ENCODE measurements at places on chromosomes 3 and 15.
A peak's percentile ranks its signal among the peaks of the same experiment; 100 is the strongest.

DNA sequence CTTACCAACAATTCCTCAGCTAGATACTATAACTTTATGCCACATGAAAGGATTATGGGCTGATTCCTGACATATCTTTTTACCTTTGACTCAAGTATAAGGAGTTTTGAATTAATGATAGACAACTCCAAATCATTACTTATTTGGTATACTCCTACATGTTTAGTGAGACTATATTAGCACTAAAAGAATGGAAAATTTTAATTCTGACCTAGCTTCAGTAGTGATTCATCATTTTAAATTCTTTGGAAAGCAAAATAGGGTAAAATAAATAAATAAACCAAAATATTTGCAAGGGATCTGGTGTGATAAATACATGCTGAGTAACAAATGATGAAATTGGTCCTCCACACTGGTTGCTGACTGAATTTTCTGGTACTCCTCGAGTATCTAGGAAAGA is 42.3 kb upstream of the VGLL3 start:
- no peak for DNase-seq

- DNase-seq = no peak
Measured at GRCh38 chr3:64888165-64888564, 200.4 kb upstream of the ADAMTS9 start.

DNA sequence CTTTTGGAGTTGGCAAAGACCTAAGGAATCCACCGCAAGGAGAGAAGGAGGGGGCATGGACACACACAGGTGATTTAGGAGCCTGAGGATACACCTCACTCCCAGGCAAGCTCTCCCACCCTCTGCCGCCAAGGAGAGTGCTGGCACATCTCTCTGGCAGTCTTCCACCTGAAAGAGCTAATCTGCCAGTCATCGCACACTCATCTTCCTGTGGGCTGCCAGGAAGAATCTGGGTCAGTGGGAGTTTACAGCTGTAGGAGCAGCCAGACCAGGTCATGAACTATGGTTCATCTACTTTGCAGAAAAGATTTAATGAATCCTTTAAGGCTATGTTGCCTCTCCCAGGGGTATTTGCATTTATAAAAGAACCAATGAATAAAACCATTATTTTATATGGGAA is 170.6 kb upstream of the TSC22D2 start:
- no peak for DNase-seq

- no peak for DNase-seq
Measured at GRCh38 chr3:25818335-25818734, 28.4 kb downstream of the OXSM start.

DNA sequence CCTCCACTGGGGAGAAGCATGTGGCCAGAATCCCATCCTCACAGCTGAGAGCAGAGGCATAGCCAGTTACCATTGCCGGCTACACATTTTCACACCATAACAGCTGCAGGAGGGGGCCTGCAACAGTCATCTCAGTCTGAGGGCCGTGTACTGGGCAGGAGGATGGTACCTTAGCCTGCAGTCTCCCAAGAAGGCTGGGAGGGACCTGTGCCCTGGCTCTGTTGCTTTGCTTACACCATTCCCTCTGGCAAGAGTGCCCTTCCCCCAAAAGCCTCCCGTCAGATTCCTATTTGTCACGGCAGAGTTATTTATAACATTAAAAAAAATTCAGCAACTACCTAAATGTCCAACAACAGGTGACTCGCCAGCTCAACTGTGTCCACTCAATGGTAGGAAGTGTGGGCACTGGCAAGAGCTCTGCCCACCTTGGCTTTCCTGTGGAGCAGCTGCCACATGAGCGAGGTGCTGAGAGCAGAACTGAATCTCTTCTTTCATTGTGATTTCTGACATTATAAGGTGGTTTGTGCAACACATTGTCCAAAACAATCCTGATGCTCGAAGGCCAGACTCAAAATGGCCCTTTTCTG is 4.4 kb downstream of the CAMKV start:
- DNase-seq = no peak

DNA sequence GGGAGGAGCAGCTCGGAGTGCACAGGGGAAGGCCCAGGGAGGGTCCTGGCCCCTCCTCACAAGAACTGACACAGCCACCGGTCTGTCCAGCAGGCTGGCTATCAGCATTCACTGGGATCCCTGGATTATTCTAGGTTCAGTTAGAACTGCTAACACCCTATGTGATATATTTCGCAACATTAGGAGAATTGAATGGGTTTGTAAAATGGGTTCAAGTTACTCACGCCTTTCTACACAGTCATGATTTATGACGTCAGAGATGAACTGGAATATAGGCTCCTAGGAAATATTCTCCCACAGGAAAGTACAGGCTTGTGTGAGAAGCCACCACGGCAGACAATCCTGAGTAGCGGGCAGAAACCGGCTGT is 969 bp upstream of the BSN start:
- no peak for DNase-seq

DNA sequence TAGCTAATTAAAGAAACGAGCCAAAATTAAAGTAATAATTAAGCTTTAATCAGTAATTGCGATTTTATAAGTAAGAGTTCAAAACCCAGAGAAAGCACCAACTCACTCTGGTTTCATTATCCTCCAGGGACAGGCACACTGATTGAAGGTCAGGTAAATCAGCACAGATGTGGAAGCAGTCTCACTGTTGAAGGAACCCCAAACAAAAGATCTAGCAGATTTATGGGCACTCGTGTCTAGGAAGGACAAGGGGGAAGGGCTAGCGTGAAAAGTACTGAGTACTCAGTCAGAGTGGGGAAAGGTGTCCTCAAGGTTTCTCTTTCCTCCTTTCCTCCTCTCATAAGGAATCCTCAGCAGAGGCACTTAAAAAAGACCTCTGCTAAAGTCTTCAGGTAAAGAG is 320.1 kb downstream of the PYDC2 start:
- DNase-seq = no peak

DNA sequence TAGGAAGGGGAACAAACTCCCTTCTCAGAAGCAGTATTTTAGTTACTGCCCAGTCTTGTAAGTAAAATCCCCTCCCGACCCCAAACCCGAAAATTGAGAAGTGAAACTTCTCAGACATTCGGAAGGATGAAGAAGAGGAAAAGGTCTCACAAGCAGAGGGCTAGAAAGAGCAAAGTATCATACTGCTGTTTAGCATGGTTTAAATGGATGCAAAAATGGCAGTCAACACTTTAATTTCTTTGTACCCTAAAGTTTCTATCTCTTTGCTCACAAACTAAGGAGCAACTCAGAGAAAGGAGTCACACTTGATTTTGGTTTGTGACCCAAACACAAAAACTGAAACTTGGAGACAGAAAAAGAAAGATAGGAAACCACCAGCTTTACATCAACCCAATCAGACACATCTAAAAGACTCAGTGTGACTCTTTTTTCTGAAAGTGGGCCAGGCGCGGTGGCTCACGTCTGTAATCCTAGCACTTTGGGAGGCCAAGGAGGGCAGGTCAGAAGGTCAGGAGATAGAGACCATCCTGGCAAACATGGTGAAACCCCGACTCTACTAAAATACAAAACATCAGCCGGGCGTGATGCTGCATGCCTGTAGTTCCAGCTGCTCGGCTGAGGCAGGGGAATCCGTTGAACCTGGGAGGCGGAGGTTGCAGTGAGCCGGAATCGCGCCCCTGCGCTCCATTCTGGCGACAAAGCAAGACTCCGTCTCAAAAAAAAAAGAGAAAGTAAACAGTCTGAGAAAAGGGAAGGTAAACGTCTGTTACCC is 63.2 kb upstream of the ATP11B start:
- no peak for DNase-seq

DNA sequence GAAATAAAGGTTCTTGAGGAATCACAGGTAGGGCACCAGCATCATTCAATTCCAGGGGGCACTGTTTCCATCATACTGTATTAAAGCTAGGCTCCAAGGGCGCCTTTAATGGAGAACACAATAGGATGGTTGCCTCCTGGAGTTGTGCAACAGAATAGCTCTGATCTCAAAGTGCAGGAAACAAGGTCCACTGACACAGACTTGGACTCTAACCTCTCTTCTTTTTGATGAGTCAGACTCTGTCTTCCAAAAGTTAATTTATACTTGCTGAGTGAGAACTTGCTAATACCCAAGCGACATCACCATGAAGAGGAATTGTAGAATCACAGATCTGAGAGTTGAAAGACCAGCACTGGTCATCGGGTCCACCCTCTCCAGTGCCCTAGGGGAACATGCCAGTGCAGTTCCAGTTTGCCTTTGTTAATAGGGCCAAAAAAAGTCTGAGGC is 94.4 kb upstream of the PHLDB2 start:
- DNase-seq = no peak

DNA sequence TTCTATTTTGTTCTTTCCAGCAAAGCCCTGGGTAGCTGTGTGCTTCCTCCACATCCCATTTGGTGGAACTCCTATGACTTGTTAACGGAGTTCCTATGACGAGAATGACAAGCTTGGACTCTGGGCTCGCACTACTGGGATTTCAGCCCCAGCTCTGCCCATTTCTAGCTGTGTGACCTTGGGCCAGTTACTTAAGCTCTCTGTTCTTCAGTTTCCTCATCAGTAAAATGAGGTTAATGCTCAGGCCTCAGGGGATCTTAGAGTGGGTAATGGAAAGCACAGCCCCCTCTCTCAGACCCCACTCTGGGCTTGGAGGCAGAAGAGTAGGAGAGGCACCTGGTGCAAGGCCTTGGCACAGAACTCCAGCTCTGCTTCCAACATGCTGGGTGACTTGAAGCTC is 123.1 kb downstream of the SMAD6 start:
- no peak for DNase-seq

- no peak for DNase-seq
Measured at GRCh38 chr15:66621491-66622467, 56.0 kb upstream of the LCTL start.

GRCh38 chr3:29697989-29698388 is 417.1 kb downstream of the RBMS3 start:
- no peak for DNase-seq

DNA sequence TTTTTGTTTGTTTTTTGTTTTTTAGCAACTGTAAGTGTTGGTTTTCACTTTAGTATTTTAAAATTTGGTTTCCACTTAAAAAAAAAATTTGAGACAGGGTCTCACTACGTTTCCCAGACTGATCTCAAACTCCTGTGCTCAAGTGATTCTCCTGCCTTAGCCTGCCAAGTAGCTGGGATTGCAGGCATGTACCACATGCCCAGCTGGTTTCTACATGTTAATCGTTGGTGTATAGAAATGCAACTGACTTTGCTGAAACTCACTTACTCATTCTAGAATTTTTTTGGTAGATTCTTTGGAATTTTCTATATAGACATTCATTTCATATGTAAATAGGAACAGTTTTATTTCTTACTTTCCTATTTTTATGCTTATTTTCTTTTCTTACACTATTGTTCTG is 244.7 kb upstream of the MRPL3 start:
- no peak for DNase-seq

GRCh38 chr3:16305111-16305541 is 40.1 kb downstream of the OXNAD1 start:
- DNase-seq = no peak

DNA sequence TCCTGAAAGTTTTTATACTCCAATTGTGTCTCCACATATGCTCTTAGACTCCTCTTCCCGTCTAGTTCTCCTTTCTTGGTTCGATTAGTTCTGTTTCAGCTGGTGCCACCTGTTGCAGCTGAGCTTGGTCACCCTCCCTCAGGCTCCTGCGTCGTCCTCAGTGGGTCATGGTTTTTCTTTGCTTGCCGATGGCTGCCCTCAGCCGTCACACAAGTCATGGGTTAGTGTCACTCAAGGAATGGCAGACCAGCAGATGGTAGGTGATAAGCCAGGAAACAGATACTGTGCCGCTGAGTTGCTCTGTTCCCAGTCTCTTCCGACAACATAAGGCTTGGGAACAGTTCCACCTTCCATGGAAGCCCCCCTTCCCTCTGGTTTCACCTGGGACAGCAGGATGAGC is 109.9 kb downstream of the IGF1R start:
- DNase-seq = no peak

- peak; percentile 8 for DNase-seq
Measured at GRCh38 chr3:4776980-4777581, 202.2 kb upstream of the BHLHE40 start.

DNA sequence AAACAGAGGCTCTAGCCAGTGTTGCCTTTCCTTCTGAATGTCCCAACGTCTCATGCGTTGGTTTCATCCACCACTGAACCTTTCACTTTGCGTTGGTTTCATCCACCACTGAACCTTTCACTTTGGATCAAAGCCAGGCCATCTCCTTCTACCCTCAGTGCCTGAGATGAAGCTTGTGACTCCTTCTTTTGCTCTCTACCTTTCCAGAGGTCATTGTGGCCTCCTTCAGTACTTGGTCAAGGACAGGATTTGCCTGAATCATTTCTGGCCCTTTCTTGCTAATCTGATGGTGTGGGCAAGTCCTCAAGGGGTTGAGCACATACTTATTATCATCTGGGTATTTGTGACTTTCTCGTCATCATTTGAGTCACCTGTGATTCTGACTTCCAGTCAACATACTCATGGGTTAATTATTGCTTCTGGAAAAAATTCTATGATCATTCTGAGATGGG is 50.0 kb downstream of the SELENOT start:
- DNase-seq = no peak

GRCh38 chr3:135503065-135503759 is 462.3 kb upstream of the PPP2R3A start:
- no peak for DNase-seq

GRCh38 chr3:107578523-107578922 is 55.8 kb downstream of the BBX start:
- DNase-seq = no peak

GRCh38 chr3:52196977-52197376 is 983 bp upstream of the ALAS1 start:
- no peak for DNase-seq

GRCh38 chr3:157175691-157176507 is 16.0 kb upstream of the CCNL1 start:
- DNase-seq = peak; percentile 54

- DNase-seq = no peak
Measured at GRCh38 chr15:100821327-100821726, 58.3 kb upstream of the ALDH1A3 start.

- DNase-seq = no peak
Measured at GRCh38 chr15:41961595-41962202, 10.7 kb downstream of the EHD4 start.

- no peak for DNase-seq
Measured at GRCh38 chr15:80461356-80462095, 57.3 kb downstream of the ARNT2 start.

- DNase-seq = peak; percentile 45
Measured at GRCh38 chr3:113070681-113071113, 79.9 kb downstream of the GTPBP8 start.

DNA sequence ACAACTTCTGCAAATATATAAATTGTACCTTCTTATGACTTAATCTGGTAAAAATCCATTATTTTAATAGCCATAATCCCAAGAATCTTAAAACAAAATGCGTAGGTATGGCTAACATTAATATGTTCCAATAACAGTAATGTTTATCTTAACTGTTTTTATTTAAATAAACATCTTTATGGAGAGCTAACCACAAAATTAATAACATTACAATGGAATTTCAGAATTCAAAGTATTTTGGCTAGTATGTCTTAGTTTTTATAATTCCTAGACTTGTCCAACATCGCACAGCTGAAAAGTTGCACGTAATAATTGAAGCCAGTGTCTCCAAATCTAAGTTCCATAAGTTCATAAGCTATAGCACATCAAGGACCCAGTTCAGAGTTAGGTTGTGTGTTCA is 47.6 kb downstream of the ANKRD28 start:
- DNase-seq = no peak
